ENCODE measurements at places on chromosomes 7 and 10.

GRCh38 chr10:79140855-79141254 is 72.1 kb downstream of the ZMIZ1 start:
- DNase-seq: no peak

- no peak for DNase-seq
Measured at GRCh38 chr10:5890452-5890915, 441 bp downstream of the FBH1 start.

GRCh38 chr10:77350711-77351119 is 286.9 kb downstream of the KCNMA1 start:
- DNase-seq: no peak

GRCh38 chr7:151599401-151600227 is 79.9 kb upstream of the RHEB start:
- no peak for DNase-seq

- no peak for DNase-seq
Measured at GRCh38 chr10:76015245-76015644, 583.8 kb downstream of the LRMDA start.

- no peak for DNase-seq
Measured at GRCh38 chr7:5528815-5529442, 105.3 kb upstream of the TNRC18 start.

GRCh38 chr10:71339796-71340589 is 20.9 kb downstream of the SLC29A3 start:
- DNase-seq: no peak

DNA sequence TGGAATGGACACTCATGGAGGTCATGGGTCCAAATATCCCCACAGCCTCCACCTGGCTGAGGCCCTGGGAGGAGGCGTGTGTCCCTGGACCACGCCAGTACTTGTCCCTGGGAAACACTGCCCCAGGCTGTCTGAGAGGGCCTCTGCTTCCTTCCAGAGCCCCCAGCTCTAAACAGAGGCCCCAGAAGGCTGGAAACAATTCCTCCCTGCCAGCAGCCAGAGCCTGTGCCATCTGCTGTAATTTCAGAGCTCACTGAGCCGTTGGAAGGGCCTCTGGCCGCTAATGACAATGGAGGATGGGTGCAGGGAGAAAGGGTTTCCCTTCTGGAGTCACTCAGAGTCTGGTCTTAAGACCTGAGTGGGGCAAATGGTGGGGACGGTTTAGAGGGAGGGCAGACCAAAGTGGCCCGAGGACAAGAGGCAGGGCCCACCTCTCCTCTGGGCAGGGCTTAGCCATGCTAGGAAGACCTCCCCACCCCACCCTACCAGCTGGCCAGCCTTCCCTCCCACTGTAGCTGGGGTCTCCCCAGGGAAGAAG is 7.1 kb downstream of the CHAT start:
- DNase-seq: no peak
